ENCODE measurements at places on chromosomes 16 and 17.

GRCh38 chr17:44530896-44531418 lies 26.3 kb upstream of the FZD2 start:
- no peak for DNase-seq

GRCh38 chr16:67537270-67537635 lies 8.6 kb downstream of the RIPOR1 start:
- peak; percentile 49 for DNase-seq

DNA sequence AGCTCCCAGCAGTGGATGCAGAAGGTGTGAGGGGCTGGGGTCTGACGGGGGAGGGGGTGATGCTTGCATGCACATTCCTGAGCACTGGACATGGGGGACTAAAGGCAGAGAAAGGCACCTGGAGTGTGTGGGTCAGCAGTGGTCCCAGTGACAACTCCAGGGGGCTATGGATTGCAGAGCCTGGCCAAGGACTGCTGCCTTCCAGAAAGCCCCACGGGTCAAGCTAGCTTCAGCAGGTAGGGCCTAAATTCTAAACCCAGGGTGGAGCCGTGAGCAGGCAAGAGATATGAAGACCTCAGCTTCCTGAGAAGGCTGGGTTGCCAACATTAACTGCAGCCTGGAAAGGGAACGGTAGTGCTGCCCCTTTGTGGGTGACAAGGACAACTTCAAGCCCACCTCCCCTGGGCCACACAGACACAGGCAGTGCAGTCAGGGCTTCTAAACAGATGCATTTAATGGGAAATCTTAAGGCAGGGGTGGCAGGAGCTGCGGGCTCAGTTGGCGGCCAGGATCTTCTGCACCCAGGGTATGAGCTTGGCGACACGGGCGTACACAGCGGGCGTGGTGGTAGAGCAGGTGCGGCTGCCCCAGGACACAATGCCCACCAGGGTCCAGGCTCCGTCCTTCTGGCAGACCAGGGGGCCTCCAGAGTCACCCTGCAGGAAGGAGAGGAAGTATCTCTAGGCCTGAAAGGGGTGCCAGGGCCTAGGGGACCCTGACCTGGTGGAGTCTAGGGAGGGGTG lies 3.1 kb downstream of the CTRB2 start:
- DNase-seq: no peak

DNA sequence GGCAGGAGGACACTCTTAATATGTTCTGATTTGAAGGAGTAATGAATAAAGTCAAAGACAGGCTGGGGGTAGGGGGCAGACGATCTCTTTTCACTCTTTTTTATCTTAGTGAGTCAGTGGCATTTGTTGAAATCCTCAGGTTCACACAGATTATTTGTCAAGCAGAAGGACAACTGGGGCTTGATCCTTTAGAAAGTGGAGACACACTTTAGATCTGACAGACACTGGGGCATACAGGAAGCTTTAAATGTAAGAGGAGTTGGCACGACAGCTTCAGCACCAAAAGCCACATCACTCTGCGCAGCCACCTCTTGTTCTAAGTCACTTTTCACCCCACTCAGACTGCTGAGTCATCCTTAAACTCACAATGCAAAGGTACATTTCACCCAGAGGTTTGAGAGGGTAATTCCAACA lies 121.5 kb downstream of the STXBP4 start:
- peak; percentile 7 for DNase-seq

GRCh38 chr16:27691721-27692120 lies 141.8 kb downstream of the KATNIP start:
- DNase-seq: no peak

DNA sequence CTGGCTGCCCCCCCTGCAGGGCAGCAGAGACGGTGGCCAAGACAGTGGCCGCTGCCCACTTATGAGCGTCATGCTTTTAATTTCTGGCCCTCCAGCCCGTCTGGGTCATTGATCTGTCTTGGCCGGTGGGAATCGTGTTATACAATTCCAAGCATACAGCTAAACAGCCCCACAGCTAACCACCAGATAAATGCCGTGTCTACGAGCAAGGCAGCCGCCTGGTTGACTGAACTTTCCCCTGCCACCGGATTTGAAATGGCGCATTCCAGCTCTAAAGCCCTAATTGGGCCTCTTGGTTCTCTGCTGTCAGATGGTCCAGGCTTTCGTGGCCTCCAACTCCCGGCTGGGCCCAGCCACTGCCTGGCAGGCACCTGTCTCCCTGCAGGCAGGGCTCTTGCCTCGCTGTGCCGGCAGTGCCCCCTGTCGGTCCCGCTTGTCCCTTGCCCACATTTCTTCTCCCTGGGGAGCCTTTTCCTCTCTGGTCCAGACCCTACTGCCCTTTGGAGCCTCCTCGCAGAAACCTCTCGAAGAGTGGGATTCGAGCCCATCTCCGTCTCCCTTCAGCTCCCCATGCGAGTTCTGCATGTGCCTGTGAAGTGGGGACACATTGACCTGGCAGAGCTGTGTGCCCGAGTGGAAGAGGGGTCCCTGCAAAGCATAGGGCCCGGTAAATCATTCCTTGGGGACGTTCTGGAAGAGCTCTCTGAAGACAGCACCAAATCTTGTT lies 1.8 kb upstream of the RBFOX3 start:
- peak; percentile 9 for DNase-seq

DNA sequence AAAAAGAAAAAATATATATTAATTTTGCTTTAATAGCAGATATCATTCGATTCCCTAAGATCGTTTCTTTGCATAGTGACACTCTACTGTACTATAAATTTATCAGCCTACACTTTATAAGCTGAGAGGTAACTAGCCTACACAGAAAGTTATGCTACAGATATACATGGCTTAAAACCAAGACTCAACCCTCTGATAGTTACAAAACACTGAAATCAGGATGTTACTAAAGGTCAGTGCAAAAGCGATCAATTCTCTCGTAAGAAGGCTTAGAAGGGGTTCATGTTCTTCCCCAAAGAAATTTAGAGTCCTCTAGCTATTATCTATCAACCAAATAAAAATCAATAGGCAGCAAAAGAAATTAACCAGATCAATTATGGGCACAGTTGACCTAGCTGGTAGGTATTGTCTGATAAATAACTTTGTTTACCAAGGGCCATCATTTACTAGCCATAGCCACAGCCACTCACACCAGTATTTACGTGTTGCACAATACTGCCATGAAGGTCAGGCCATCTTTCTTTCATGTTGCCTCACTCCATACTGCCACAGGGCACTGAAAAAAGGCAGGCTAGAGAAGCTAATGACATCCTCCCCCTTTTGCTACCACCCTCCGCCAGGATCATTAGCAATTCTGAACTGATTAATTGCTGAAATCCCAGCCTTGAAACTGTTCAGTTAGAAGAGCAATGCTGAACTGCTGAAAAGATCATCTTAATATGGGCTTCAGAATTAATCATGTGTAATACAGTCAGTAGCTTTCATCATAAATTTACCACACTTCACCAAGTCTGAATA lies 43.7 kb downstream of the RND2 start:
- DNase-seq: no peak

GRCh38 chr16:28891964-28892890 lies 13.9 kb downstream of the ATP2A1 start:
- DNase-seq: no peak

DNA sequence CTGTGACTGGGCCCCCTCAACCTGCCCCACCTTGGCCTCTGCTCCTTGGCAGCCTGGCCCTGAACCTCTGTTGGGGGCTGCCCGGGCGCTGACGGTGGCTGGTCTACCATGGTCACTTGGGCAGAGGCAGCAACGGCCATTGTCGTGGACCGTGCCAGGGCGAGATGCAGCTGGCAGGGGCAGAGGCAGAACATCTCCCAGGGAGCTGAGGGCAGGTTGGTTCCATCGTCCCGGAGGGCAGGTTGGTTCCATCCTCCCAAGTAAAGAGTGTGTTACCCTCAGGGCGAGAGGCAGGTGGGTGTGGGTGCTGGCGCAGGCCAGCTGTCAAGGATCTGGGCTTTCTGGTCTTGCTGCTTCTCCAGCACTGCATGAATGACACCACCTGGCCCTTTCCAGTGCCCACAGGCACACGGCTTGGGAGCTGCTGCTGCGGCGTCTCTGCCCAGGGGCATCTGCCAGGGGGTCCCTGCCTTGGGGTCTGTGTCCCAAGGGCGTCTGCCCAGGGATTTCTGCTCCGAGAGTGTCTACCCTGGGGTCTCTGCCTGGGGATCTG lies 12.0 kb downstream of the ACSF3 start:
- DNase-seq: no peak

All from effector CD4-positive, alpha-beta T cell (primary cell).